ENCODE measurements at places on chromosomes 11 and 22.

DNA sequence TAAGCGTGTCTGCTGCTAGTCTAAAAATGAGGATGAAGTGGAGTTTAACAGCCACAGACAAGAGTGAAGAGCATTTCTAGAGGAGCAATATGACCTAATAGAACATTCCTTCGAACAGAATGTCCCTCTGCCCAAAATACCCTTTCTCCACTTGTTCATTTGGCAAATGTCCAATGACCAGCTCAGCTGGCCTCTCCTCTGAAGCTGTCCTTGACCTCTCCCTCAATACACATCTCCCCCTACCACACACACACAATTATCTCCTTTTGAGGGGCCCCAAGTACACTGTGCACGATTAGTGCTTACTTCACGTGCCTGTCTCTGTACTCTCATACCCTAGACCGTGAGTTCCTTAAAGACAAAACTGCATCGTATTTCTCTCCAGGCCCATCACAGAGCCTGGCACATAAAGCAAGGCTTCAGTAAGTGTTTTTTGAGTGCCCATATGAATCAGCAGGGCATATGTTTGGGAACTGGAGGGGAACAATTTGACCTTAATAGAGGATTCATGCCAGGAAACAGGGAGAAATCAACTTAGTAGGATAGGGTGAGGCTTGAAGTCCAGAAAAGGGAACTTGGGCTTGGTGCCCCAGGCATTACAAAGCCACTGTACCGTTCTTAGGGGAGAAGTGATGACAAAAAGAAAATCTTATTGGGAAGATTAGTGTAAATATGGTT is 18.1 kb upstream of the NCAM1 start:
- DNase-seq, result no peak

DNA sequence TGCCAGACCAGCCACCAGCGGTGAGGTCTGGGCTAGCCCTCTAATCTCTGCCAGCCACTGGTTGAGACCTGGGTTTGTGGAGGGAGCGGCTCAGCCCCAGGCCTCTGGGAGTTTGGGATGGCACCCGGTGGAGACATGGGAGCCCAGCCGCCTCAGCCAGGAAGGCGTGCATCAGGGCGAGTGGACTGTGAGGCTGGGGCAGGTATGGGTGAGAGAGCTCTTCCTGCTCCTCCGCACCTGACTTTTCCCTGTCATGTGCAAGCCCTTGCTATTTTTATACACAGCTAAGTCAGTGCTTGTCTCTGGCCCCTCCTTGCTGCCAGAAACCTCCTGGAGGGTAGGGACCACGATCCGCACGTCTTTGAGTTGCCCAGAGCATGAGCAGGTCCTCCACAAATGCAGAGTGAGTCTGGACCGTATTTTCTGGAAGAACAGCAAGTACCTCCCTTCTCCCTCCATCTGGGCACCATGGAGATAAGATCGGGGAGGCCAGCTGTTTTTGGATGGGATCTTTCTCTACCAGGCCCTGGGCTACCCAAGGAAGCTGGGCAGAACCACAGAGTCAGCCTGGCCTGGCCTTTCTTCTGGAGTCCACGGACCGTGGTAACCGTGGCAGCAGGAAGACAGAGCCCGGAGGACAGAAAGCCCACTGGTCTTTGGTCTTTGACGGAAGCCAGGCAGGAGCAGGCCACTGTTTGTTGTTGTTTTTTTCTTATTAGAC is 53.3 kb downstream of the IGLL1 start:
- DNase-seq, result no peak

DNA sequence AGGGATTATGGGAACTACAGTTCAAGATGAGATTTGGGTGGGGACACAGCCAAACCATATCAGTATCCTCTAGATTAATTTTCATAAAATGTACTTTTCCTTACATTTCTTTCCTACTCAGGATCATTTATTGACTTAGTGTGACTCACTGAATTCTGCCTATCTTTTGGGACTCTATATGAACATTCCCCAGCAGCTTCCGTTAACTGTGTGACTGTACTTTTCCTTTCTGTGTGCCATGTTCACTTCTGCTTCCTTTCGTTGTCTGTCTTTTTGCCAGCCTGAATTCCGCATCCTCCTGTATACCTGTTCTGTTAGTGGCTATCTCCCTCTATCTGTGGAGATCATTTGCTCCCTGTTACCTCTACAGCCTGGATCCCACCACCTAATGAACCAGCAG is 48.8 kb downstream of the SPECC1L start:
- DNase-seq, result no peak

- DNase-seq, result no peak
These were observed 2.3 kb downstream of the CBX7 start for GRCh38 chr22:39149915-39150847.

DNA sequence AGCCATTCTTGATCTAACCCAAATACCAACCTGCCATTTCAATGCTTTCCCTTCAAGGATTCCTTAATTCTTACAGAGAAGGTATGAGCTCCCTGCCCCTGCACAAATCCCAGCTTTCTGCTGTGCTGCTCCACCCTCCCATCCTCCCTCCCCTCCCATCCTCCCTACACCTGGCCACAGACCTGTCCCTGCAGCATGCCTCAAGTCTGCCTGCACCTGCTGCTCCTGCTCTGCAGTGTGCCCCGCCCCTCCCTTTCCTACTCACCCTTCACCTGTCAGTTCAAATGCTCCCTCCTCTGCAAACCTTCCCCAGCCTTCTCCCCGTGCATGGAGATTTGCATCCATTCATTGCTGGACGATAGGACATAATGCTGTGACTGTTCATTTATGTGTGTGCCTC is 139.9 kb upstream of the NARS2 start:
- DNase-seq, result no peak

- no peak for DNase-seq
These were observed 40.0 kb upstream of the RTL6 start for GRCh38 chr22:44538051-44538450.

GRCh38 chr11:118338637-118339061 is 3.9 kb downstream of the CD3D start:
- DNase-seq, result peak; percentile 88

DNA sequence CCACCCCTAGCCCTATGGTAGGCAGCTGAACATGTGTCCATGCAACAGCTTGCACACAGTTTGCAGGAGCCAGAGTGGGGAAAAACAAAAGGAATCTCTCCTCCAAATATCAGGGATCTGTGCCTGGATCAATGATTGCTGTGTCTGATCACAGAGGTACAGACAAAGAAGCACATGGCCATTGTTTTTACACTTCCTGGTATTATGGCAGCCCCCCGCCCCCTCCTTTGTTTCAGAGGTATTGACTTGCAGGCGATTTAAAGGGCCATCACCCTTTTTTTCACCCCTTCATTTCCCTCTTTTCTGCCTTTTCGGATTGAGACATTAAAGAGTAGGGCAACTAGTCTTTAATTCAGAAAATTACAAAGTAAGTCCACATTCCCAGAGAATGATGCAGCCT is 453.0 kb upstream of the LUZP2 start:
- DNase-seq, result no peak

DNA sequence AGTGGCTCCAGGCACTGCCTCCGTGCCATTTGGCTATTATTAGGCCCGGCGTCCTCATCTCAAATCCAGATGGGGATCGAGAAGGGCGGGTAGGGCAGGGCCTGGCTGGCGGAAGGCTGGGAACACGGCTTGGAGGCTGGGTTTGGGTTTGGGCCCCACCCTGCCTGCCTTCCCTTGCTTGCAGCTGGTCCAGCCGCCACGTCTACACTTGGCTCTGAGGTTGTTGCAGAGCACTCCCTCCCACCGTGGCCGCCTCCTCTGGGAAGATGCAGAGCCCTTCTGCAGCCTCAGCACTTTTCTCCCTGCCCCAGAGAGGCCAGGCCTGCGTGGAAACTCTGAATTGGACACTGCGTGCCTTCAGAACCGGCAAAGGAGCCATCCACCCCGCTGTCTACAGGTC is 5.2 kb upstream of the SMTN start:
- DNase-seq, result no peak

DNA sequence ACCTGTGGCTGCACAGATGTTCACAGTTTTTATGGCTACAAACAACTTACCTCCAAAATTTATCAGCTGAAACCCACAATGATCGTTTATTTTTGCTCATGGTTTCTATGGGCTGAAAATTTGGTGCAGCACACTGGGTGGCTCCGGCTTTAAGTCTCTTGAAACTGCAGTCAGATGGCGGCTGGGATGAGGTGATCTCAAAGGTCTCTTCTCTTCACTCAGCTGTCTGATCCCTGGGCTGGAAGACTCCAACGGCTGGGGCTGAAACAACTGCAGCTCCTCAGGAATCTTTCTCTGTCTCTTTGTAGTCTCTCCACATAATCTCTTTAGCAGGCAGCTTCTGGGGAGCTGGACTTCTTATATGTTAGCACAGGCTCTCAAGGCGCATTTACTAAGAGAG is 117.3 kb upstream of the FAT3 start:
- no peak for DNase-seq

DNA sequence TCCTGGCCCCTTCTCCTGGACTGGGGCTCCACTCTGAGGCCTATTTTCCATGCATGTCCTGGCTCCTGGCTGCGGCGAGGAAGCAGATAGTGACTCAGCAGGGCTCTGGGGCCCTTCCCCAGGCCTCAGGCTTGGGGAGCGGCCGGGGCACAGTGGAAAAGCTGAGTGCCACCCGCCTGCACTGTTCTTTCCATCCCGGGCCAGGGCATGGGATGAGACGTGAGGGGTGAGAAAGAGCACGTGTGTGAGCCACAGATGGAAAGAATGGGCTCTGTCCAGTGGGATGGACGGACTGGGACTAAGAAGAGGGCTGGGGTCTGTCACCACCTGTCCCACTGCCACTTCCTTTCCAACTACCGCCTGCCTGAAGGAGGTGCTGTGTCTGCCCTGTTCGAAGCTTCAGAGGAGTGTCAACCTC is 12.8 kb downstream of the SLC37A2 start:
- DNase-seq, result no peak

DNA sequence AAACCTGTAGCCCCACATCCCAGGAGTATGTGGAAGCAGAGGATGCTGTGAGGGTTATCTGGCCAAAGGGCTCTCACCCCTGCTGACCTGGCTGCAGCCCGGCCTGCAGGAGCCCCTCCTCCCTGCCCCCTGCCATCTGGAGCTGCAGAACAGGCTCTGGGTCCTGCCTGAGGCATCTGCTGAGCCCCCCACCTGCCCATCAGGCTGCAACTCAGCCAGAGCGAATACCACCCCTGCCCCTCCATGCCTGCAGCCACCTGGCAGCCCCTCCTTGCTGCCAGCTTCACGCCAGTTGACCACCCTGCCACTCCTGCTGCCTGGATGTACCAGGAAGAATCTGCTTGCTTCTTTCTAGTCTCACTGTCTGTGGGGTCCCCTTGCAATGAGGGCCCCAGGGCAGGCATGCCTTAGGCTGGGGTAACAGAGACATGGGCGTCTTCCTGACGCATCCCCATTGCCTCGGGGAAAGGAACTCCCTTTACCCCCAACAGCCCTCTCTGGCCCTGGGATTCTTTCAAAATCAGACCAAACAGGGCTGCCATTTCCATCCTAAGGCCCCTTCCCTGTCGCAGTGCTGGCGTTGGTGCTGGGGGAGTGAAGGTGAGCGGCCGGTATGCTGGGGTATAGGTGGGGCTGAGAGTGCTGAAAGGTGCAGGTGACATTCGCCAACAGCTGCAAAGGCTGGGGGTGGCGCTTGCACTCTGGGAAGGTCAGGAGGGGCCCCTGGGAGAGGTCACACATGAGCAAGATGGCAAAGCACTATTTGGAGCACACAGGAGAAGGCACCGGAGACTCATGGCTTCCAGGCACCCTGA is 1334.6 kb downstream of the TBC1D22A start:
- no peak for DNase-seq

GRCh38 chr11:124676386-124676785 is 2.7 kb downstream of the SPA17 start:
- no peak for DNase-seq

DNA sequence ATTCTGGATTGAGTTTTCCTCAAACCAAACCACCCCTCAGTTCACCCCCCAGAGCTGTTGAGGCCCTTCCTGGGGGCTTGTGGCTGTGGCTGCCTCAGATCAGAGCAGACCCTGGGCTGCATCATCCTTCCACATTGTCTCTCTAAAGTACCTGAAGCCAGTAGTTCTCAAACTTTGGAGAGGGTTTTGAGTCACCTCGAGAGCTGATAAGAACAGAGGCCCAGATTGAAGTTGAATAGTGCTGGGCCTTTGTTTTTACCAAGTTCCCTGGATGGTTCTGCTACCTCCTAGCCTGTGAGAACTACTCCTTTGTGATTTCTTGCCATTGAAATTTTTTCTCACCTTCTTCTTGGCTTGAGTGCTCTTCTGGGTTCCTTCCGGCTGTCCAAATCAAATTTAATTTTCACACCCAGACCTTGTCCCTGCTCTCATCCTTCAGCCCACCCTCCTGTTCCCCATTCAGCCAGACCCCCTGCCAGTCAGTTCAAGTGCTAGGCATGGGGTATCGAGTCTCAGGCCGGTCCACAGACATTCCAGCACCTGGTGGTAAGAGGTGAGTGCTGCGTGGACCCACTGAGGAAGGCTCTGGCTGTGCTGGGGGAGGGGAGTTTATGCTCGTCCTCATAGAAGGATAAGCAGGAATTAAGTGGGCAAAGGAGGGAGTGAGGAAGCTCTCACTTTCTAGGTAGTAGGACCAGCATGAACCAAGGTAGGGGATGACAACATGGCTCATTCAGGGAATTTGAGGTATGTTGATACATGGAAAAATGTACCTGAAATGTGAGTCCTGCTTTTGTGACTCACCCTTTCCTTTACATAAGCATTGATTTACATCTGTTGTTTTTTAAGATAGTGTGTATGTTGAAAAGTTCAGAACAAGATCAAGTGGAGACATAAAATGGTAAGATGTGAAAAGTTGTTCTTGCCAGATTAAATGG is 116.5 kb downstream of the PTPRJ start:
- no peak for DNase-seq

GRCh38 chr11:111047374-111047773 is 198.2 kb upstream of the POU2AF2 start:
- no peak for DNase-seq

GRCh38 chr11:60995798-60996197 is 24.3 kb downstream of the CD6 start:
- no peak for DNase-seq

GRCh38 chr22:39664485-39665200 is 94.1 kb downstream of the CACNA1I start:
- DNase-seq, result peak; percentile 42

- DNase-seq, result no peak
These were observed 23.1 kb downstream of the RGL4 start for GRCh38 chr22:23713696-23714595.

DNA sequence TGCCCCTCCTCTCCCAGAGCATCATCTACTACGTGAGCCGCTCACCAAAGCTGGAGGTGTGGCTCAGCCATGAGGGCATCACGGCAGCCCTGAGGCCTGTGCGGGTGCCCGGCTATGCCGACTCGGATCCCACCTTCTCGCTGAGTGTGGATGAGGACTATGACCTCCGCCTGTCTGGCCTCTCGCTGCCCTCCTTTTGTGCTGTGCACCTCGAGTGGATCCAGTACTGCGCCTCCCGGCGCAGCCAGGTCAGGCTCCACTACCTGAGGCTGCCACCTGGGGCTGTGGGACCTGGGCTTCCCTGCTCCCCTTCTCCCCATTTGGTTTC is 3.8 kb upstream of the SIPA1 start:
- no peak for DNase-seq

DNA sequence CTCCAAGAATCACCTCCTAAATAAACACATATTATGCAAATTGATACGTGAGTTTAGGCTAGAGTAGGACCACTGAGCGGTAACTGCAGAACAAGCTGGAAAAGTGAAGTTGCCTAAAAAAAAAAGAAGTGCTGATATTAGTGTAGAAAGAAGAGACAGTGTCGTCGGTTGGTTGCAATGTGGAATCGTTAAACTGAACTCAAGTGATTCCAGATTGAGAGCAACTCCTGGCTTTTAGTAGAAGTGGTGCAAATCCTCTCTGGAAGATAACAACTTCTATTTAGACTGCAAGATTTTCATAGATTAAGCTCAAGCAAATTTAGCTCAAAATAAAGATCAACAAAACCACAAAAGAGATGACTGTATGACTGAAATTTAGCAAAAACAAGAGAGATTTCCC is 97.0 kb upstream of the PGR start:
- no peak for DNase-seq
